Left ventricle myocardium inferior (tissue), 1 donor: ENCODE measurements at places on chromosomes 7 and 10. TPM values are rescaled to one million over a fixed set of nuclear protein-coding genes. Genes with fewer than 3 reads are reported as not detected.

GNB2 gene
- total RNA-seq = 98.3 TPM

LBX1 gene
- total RNA-seq = not detected

SFRP4 gene
- 2.1 TPM for total RNA-seq

LIPK gene
- total RNA-seq = not detected

STAG3 gene
- 0.74 TPM for total RNA-seq

VSIR gene
- total RNA-seq = 104 TPM

NUDT1 gene
- 12.5 TPM for total RNA-seq

C10orf67 gene
- total RNA-seq = 0.36 TPM

OR6V1 gene
- total RNA-seq = not detected

CCL24 gene
- total RNA-seq = not detected

PPP1R9A gene
- total RNA-seq = 27.6 TPM

PHYHIPL gene
- total RNA-seq = 0.11 TPM

AKR1C1 gene
- total RNA-seq = 34.1 TPM

SH2D4B gene
- not detected for total RNA-seq

CPEB3 gene
- total RNA-seq = 13.6 TPM

SLIT1 gene
- 0.08 TPM for total RNA-seq

CCSER2 gene
- 175 TPM for total RNA-seq

CPXM2 gene
- total RNA-seq = 4.5 TPM

PRKAR2B gene
- 21.8 TPM for total RNA-seq

SPDYE11 gene
- not detected for total RNA-seq

CAV2 gene
- total RNA-seq = 196 TPM

STEAP4 gene
- total RNA-seq = 15.7 TPM

GTF2IRD2 gene
- total RNA-seq = 13.5 TPM

C10orf71 gene
- total RNA-seq = 136 TPM

PRLHR gene
- not detected for total RNA-seq

OR2A12 gene
- not detected for total RNA-seq

CBLL1 gene
- total RNA-seq = 21.6 TPM

C10orf120 gene
- not detected for total RNA-seq

IFIT1B gene
- total RNA-seq = not detected

COL17A1 gene
- not detected for total RNA-seq

GIMAP1 gene
- total RNA-seq = 5.9 TPM

DNMBP gene
- total RNA-seq = 7.7 TPM

ERV3-1 gene
- total RNA-seq = 6.8 TPM

PLCE1 gene
- 11.2 TPM for total RNA-seq

SVIL gene
- 403 TPM for total RNA-seq

MGMT gene
- total RNA-seq = 15.4 TPM

MYH16 gene
- total RNA-seq = not detected

CAMK1D gene
- 2.5 TPM for total RNA-seq

ELOVL3 gene
- not detected for total RNA-seq

PLAU gene
- total RNA-seq = 4.9 TPM

CYP2E1 gene
- total RNA-seq = 1.1 TPM

TSPAN13 gene
- total RNA-seq = 13.7 TPM

POM121 gene
- total RNA-seq = 17.3 TPM

ITIH5 gene
- 10.8 TPM for total RNA-seq

GLI3 gene
- total RNA-seq = 5.5 TPM

ASB10 gene
- total RNA-seq = 35.4 TPM

SPDYE17 gene
- not detected for total RNA-seq

OR6B1 gene
- not detected for total RNA-seq

ALDH18A1 gene
- total RNA-seq = 11.1 TPM

FAM180A gene
- total RNA-seq = 19.7 TPM

RBP4 gene
- 1.1 TPM for total RNA-seq

MRLN gene
- not detected for total RNA-seq

FAM221A gene
- total RNA-seq = 2.9 TPM

SEMA3A gene
- 1.9 TPM for total RNA-seq

CDNF gene
- total RNA-seq = 1.5 TPM

CDH23 gene
- total RNA-seq = 4.5 TPM

SPDYE1 gene
- total RNA-seq = not detected

KIF20B gene
- total RNA-seq = 2.4 TPM
